Stimulated activated CD4-positive, alpha-beta T cell treated with anti-CD3 and anti-CD28 coated beads, TNF-alpha, amount 100 ng/mL, for 1 hour (primary cell): ENCODE measurements at places on chromosomes 7 and 10.

DNA sequence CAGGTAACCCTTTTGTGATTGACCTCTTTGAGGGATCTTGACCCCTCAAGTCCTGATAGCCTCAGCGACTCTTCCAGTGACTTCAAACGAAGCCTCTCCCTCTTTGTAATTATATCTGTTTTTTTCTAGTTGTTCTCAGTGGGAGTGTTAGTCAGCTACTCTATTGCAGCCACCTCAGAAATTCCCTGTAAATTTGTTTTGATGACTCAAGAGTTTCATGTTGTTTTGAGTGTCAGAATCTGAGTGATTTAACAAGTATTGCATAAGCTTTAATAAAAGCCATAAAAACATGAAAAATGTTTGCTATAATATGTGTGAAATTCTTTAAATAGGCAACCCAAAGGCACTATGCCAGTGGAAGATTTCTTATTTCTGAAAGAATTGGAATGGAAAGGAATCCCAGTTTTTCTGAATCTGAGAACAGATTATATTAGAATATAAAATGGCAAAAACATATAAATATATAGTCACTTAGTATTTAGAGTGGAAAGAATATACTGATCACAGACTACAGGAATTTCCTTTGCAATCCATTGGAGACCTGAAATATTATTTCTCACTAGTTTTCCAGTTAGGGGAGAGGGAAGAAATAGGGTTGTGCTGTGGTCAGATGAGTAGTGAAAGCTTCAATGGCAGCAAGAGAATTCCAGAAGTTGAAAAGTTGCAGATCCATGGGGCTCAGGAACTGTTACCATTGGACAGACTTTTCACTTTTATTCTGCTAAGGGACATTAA, 94.4 kb upstream of the SEMA3C start:
- DNase-seq: no peak

- no peak for DNase-seq
Measured at GRCh38 chr10:43863859-43864591, 215.3 kb upstream of the ZNF32 start.

GRCh38 chr10:95745501-95745900, 10.5 kb upstream of the ENTPD1 start:
- no peak for DNase-seq

DNA sequence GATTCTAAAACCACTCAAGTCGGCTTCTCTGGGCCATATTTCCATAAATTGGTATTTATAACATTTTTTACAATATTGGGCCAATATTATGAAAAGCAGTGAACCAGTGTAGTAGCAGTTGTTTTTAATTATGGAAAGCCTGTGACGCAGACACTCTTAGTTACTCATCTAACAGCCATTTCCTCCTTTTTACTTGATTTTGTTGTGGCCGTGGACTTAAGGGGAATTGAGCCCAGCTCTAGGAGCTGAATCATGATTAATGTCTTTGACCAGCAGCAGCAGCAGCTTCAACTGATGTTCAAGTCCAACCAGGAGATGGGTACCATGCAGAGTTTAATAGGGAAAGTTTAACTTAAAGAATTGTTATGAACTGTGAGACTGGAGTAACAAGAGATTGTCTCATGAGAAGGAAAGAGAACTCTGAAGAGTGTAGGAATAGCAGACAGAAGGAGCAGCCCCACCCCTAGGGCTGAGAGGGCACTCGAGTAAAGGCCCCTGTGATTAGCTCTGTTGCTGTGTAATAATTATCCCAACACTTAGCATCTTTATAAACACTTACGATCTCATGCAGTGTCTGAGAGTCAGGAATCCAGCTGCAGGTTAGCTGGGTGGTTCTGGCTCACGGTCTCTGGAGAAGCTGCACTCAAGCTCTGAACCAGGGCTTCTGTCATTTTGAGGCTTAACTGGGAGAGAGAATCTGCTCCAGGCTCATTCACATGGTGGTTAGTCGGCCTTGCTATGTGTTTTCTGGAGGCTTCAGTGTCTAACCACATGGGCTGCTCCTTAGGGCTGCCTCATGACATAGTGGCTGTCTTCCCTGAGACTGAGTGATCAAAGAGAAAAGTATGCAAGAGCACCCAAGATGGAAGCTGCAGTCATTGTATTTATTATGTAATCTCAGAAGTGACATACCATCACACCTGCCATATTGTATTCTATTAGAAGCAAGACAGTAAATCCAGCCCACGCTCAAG, 4.6 kb downstream of the LANCL2 start:
- no peak for DNase-seq

DNA sequence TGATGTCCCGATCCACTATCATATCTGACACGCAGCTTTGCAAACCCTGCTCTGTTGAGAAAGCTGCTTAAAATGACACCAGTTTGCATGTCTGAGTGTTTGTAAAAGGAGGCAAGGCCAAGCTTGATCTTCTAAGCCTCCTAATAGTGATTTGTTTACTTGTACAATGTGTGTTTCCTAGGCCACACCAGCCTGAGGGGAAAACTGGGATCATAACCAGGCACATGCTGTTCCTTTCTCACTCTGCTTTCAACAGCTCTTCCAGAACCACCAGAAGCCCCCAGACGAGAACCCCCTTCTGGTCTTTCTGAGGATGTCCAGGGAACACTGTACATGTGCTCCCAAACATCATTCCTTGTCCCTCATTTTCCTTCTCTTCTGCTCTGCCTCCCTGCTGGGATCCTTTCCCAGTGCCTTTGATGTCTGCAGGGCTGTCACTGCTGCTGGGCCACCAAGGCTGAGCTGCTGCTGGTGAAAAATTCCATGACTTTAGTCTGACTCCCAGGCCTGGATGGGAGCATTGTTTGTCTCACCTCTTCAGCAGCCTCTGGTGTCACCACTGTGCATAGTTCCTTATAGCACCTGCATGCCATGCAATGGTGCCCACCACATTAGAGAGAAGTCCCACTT, 4.0 kb upstream of the LGI1 start:
- no peak for DNase-seq

DNA sequence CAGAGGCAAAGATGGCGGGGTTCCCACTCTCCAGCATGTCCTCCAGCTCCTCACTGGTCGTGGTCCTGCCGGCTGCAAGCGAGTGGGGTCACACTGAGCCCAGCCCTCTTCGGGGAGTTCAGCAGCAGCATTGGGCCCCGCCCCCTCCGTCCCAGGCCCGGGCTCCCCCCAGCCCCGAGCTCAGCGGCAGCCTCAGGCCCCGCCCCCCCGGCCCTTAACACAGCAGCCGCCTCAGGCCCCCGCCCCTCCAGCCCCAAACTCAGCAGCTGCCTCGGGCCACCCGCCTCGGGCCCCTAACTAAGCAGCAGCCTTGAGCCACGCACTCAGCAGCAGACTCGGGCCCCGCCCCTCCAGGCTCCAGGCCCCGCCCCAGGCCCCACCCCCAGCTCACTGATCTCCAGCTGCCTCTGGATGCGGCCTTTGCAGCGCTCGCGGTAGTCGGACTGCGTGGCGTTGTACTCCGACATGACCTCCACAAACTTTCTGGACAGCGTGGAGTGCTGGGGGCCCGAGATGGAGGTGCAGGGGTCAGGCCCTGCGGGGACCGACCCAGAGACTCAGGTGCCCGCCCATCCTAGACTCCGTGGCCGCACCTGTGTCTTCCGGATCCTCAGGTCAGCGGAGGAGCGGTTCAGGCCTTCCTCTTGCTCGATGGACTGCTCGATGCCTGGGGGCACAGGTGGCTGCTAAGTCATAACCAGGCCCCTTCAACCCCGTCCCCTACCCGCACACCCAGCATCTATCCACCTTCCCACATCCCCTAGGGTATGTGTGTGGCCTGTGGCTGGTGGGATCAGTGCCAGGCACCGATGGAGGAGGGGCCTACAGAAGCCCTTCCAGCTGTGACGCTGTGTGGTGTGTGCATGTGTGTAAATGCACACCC, 15.5 kb downstream of the STX1A start:
- no peak for DNase-seq

- DNase-seq: no peak
Measured at GRCh38 chr7:121029302-121029701, 40.8 kb downstream of the CPED1 start.
